NCI-H774 (cell line): ENCODE measurements at places on chromosomes 4 and X.

- DNase-seq: no peak
These were observed 72.6 kb downstream of the PITX2 start for GRCh38 chr4:110550260-110550659.

DNA sequence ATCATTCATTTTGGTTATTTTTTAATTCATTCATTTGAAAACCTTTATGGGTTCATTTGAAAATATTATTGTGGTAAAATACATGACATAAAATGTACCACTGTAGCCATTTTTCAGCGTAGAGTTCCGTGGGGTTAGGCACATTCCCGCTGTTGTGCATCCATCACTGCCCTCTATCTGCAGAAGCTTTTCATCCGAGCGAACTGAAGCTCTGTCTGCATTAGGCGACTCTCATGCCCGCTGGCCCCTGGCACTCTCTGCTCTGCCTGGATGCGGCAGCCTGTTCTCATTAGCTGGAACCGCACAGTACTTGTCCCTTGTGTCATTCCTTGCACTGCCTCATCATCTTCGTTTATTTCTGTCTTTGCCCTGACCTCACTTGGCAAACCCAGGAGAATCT, 17.5 kb downstream of the CFAP99 start:
- DNase-seq: no peak

- DNase-seq: peak; percentile 40
These were observed 12.7 kb upstream of the RBBP7 start for GRCh38 chrX:16882702-16883486.

GRCh38 chr4:156931267-156931666, 40.3 kb downstream of the PDGFC start:
- DNase-seq: no peak

DNA sequence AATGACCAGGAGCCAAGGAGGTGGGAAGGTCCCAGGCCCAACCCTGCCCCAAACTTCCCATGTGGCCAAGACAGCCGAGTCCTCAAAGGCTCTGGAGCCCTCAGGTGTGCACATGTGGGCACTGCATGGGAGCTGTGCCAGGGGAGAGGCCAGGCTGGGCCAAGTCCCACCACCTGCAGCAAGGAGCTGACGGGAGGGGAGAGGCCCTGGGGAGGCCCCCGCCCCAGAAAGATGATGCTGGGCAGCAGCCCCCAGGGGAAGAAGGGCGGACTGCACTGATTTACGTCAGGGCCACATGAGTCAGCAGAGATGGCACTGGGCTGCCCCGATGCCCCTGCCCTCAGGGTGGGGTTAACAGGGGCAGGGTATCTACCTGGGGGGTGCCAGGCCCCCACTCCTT, 1.4 kb downstream of the L1CAM start:
- no peak for DNase-seq

GRCh38 chr4:38149472-38149996, 189.3 kb downstream of the PTTG2 start:
- no peak for DNase-seq

- no peak for DNase-seq
These were observed 730.7 kb upstream of the SLIT2 start for GRCh38 chr4:19520939-19521520.

DNA sequence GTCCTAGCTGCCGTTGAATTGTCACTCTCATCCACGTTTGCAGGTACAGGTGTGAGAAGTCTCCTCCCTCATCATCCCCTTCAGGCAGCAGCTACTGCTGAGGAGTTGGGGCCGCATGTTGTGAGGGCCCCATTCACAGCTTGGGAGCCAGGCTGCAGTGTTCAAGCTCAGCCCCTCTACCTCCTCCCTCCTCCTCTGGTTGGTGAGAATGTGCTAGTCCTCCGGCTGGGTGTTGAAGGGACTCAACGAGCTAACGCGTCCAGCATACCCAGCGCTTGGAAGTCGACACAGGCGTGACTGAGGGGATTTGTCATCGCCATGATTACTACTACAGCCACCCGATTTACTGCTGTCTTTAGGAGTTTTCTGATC, 82.0 kb upstream of the PSAPL1 start:
- DNase-seq: no peak

DNA sequence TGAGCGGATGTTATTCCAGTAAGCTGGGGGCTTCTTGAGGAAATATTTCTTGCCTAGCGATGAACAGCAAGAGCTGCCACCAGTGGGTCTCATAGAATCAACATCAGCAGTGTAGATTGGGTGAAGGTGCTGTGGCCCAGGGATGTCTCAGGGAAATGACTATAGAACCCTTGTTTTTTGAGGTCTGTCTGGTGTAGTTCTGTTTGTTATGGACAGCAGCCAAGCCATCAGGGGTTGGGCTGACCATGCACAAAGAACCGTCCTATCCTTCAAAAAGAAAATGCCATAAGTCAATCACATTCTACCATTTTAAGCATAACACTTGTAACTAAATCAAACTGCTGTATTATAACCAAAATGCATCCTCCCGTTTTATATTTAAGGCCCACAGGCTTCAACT, 17.3 kb upstream of the C1GALT1C1 start:
- DNase-seq: no peak

DNA sequence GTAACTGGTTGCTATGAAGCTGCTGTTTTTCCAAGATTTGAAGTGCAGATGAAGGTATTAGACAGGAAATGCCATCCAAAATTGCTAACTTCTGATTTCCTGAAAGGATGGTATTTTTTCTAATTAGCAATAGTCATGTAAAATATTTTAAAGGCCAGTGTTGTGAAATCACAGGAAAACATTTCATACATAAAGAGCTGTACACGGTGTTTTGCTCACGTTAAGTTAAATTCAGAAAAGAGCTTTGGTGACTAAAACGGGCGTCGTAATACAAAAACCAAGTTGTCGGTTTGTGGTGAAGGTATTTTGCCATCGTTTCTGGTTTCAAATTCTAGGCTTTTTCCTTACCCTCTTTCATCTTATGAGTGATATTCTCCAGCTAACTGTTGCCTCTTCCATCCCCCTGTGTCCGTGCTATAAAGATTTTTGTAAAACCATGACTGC, 39.8 kb downstream of the AFF1 start:
- no peak for DNase-seq

DNA sequence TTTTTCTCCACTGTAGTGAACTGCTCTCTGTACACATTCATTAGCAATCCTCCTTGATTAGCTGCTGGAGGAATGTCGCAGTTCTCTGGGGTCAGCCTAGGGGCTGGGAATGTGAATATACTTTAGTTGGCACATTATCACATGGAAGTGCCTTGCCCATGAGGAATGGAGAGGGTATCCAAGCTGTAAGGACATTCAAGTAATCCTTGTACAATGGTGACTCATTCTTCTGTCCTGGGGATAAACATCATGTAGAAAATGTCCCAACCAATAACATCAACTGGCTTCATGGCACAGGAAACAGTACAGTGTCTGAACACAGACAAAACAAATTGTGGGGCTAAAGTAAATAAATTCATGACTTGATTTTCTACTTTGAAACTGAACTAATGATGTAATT, 147.1 kb downstream of the GLRA2 start:
- no peak for DNase-seq

DNA sequence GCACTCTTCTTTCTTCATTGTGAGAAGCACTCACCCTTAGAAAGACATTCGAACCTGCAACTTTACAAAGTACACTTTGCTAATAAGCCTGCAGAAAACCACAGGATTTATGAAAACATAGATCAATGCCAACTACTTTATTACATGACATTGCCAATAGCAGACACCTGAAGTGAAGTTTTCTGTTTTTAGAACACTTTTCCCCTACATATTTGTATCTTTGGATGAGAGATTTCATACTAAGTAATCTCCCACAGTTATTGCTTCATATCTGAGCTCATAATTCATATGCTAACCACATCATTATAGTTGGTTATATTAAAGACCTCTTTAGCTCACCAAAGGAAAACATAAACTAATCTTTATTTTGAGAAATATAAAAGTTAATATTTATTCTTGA, 276.5 kb upstream of the CTSO start:
- no peak for DNase-seq

DNA sequence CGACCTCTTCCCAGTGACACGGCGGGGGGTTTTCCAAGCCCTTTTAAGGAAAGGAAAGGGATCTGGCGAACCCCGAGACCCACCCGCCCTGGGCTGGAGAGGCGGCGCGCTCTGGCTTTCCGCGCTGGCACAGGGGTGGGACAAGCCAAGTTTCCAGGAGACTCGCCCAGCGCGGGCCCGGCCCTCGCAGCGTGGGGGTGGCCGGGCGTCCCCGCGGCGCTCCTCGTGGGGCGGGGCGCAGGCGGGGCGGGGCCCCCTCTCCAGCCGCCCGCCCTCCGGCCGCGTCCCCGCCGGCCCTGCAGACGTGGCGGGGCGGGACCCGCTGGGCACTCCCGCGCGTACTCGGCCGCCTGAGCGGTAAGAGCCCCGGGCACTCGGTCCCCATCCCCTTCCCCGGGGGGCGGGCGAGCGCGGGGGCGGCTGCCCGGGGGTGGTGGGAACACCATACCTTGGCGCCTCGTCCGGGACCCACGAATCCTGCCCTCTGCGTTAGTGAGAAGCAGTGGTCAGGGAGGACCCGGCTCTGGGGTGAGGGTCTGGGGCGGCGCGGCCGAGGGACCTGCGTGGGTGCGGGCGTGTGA, at the start of gene FAM114A1:
FAM114A1 (plus strand) TSS at position 329 of the 581 bp plus-strand sequence. CDS start 10,273 bp downstream, outside the sequence.
- DNase-seq: peak; percentile 85

DNA sequence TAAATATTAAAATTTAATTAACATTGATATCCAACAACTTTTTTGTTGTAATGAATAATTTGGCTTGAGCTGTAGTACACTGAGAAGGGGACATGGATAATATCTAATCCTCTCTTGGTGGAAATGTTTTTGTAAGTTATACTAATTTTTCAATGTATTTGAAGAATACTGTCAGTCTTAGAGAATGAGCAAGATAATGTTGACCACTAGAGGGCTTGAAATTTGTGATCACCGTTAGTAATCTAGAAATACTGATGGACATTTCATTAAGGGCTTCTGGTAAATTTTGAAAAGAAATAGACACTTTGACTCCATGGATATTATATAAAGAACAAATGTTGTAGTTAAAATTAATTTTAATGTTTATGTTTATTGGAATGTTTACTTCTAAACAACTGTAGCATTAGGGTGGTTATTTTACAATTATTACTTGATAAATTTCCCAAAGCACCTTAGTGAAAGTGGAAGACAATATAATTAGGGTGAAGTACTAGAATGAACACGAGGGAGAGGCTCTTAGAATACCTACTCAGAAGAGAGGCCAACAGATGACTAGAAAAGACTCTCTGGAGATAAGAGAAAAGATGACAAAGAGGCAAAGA, 20.0 kb upstream of the CAMK2D start:
- no peak for DNase-seq

DNA sequence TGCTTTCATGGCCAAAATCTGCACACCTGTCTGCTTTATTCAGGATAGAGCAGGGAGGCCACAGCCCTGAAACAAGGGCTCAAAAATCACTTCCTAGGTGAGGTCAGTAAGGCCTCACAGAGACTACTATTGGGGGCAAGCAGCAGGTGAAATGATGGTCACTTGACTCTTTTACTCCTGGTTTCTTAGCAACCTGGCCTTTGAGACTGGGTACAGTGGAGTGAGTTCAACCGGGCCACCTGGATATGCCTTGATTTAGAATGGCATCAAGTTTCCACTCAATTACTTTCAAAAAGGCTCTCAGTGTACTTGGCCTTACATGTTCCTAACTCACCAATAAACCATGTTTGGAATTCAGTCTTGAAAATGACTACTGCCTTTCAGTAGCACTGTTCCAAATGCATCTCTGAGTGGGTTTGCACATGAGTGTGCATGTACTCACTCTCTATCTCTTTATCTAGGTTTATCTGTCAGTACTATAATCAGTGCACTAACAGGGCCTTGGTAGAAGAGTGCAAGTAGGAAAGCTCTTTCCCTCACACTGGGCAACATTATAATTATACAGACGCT, 388.2 kb downstream of the OPHN1 start:
- peak; percentile 24 for DNase-seq

GRCh38 chr4:32025851-32026459, 1305.8 kb downstream of the PCDH7 start:
- DNase-seq: no peak

DNA sequence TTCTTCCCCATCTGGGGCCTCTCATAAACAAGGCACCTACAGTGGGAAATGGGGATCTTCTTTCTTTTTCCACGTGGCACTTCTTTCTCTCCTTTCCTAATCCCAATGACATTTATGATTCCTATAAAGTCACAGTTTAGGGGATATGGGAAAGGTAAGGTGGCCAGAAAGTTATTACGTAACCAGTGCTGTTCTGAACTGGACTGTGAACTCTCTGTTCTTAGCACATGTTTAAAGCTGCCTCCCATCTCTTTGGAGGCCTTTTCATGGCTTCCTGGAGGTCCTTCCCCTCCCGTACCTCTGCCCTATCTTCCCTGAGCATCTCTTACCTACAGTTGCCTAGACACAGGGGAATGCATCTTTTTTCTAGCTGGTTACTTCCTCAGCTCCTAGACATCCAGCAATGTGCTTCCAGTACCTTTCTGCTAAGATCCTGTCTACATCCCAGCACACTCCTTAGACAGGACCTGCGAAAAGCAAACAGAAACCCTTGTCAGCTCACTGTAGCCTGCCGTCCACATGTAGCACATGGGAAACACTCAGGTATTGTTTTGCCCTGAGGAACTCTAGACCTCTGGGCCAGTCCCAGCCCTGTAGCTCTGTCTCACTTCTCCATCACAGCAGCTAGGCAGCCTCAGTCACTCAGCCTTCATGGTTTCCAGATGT, 195.4 kb downstream of the NWD2 start:
- DNase-seq: no peak

DNA sequence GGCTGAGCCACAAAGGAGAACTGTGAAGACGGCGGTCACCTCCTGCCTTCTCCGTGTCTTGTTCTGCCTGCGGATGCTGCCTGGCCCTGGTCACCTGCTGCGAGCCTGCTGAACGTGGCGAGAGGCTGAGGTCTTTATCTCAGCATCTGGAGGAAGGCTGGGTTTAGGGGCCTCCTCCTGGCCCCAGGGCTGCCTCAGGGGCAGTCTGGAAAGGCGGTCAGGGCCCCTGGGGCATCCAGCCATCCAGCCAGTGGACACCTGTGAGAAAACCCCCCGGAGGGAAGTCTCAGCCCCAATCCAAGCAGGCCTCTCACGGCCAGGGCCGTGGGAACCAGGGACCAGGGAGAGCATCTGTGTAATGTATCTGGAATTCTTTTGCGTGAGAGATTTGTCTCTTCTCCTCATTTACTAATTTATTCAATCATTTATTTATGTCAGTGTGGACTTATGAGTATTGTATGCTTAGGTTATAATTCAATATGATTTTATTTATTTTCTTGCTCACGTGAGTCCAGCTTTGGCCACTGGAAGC, 11.3 kb downstream of the PDE6B start:
- no peak for DNase-seq

DNA sequence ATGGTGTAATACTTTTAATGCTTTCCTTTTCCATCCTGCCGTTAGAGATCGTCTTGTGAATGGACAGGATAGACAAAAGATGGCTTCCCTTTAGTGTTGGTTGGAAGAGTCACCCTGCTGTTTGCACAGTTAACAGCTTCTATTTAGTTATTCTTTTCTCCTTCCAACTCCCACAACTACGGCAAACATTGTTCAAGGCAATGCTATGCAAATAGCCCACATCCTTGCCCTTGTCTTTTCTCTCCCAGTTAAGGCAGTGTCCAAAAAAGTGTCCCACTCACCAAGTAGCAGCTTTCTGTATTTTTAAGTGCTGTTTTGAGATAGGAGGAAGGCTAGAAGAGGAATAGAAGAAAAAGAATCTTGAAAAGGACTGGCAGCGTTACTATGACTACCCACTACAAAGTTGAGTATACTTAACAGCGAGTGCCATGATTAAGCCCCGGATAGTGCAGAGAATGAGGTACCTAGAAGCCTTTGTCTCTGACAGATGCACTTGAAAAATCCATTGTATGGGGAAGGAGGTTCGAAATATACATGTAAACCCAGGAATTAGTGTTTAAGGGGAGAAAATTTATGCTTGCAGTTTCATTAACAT, 12.1 kb upstream of the RUFY3 start:
- no peak for DNase-seq

- DNase-seq: no peak
These were observed 1.4 kb downstream of the DDX3X start for GRCh38 chrX:41335198-41335957.
